ENCODE measurements at places on chromosomes 4 and X.

DNA sequence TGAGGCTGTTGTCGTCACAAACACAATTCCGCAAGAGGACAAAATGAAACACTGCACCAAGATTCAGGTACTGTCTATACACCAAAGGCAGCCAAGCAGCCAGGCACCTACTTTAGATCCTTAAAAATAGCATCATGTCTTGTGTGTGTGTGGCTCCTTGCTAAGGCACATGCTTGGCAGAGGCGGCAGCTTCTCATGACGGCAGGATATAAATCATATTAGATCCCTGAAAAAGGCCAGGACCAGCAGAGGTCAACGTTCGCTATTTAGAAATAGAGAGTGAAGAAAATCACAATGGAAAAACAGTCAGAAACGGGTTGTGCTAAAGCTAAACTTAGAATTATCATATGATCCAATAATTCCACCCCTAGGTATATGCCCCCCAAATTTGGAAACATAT, 29.5 kb downstream of the PRPS2 start:
- no peak for DNase-seq

GRCh38 chr4:681736-682451, 7.1 kb downstream of the SLC49A3 start:
- no peak for DNase-seq

GRCh38 chr4:163251204-163251603, 81.2 kb downstream of the NPY1R start:
- no peak for DNase-seq

- DNase-seq = no peak
Observed at GRCh38 chr4:114085611-114086345, 106.3 kb upstream of the ARSJ start.

DNA sequence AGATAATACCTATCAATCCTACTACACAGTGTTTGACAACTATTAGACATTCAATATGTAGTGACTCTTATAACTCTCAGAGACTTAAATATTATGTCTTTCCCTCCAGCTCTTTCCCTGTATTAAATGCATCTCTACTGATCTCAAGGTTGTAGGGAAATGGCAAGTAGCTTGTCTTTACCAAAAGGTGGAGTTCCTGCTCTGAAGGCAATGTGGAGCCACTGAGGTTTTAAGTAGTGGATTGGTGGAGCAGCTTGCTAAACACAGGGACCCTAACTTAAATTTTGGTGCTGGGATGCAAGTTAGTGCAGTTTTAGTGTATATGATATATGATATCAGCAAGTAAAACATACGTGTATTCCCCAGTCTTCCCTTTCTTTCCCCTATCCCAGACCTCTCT, 13.1 kb downstream of the FNIP2 start:
- no peak for DNase-seq

DNA sequence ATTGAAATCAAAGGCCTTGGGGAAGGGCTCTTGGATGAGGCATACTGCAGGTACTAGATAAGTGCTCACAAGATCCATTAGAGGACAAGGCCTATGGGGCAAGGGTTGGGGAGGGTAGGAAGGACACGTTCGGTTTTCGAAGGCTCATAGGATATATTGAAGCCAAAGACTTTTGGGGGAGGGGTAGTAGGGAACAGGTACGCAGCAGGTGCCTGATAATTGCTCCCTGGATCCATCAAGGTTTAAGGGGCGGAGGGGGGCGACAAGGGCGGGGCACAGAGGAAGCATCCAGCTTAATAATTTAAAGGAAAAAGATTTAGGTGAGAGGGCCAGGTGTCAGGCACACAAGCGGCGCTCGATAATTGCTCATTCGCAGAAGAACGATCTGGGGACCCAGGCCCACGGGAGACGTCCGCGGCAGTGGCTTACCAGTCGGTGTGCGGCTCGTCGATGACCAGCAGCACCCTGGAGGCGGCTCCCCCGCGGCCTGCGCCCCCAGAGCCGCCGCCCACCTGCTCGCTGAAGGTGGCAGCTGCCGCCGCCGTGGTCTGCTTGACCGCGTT, 653 bp downstream of the SYN1 start:
- no peak for DNase-seq

- DNase-seq = no peak
Observed at GRCh38 chr4:1086011-1086410, 27.4 kb downstream of the RNF212 start.

DNA sequence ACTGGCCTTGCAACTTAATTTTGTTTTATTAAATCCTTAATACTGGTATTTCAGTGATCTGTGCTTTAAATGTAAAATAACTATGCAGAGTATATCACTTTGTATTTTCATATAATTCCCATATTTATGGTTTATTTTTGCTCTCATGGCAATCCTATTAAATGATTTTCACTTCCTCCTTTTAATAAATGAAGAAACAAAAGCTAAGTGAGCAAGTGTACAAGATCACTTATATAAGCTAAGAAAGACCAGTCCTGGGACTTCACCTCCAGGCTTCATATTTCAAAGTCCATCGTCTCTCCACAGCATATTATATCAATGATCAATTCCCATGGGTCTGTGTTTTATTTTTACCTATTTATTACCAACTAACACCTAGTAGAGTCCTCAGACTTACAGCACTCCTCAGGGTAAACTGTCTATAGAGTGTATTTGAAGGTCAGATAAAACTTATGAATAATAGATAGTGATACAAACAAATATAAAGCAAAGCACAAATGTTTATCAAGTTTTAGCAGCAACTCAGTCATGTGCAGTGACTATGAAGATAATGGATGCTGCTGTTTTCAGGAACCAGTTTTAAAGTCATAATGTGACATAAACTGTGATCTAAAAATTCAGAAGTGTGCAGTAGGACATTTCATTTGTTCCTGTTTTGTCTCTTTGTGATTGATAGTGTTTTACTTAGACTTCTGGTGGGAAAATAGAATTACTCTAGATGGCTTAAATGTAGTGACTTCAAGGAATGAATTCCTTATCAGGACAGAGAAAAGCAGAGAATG, 56.8 kb downstream of the ARHGAP24 start:
- DNase-seq = no peak

DNA sequence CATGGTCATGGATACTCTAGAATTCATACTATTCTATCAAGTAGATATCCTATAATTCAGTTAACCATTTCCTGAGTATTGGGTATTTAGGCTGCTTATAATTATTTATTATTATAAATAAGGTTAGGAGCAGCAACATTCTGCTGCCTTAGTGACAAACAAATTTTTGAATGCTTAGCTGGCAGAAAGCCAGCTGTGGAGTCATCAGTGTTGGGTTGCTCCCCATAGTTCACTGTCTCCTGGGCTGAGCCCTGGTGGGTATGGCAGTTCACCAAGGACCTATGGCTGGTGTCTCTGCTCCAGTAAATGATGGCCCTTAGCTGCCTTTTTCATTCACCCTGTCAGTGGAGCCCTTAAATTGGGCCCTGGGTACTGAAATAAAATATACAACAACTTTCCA, 61.8 kb downstream of the SMARCA5 start:
- no peak for DNase-seq

DNA sequence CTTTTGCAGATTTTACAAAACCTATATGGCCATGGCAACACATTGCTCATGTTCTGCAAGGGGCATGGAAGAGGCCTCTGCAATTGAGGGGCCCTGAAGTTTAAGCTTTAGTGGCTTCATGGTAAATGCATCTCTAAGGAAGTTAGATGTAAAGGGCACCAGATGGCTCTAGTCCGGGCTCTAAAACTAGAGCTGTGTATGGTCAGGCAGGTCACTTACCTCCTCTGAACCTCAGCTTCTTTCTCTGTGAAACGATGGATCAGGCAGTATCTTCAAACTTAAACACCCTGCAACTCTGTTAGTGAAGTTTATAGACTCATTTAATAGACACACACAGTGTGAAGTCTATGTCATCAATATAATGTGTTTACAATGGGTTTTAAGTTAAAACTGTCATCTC, 10.0 kb downstream of the MAGEB17 start:
- no peak for DNase-seq

DNA sequence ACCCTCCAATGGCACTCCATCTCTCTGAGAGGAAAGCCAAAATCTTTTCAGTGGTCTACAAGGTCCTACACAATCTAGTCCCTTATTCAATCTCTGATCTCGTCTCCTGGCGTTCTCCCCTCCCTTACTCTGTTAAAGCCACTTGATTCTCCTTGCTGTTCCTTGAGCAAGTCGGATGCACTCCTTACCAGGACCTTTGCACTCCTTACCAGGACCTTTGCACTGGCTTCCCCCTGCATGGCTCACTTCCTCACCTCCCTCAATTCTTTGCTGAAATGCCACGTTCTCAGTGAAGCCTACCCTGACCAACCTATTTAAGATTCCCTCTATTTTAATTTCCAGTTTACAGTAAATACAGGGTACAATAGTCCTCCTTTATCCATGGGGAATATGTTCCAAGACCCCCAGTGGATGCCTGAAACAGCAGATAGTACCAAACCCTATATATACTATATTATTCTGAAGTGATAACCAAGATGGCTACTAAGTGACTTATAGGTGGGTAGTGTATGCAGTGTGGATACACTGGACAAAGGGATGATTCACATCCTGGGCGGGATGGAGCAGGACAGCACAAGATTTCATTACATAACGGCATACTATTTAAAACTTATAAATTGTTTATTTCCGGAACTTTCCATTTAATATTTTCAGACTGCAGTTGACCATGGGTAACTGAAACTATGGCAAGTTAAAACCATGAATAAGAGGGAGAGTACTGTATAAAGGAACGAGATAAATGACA, 6.5 kb upstream of the DLG3 start:
- no peak for DNase-seq

- DNase-seq = no peak
Observed at GRCh38 chr4:5615496-5616075, 92.8 kb downstream of the EVC2 start.

- DNase-seq = no peak
Observed at GRCh38 chr4:141416219-141416618, 195.5 kb downstream of the ZNF330 start.

DNA sequence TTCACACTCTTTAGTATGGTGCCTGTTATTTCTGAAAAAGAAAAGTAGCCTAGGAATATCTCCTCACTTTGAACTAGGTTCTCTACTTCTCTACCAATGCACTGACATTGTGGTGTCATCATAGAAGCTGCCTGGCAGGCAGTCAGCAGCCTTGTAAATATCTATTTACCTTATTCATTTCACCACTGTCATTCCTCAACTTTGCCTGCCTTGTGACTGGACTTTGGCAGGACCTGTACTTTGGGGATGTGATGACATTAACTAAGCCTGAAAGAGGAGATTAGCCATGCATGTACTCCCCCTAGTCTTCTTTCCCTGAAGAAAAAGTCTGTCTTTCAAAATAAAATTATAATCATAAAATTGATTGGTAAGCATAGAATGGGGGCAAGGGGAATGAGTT, 207.2 kb downstream of the ARAP2 start:
- DNase-seq = no peak

DNA sequence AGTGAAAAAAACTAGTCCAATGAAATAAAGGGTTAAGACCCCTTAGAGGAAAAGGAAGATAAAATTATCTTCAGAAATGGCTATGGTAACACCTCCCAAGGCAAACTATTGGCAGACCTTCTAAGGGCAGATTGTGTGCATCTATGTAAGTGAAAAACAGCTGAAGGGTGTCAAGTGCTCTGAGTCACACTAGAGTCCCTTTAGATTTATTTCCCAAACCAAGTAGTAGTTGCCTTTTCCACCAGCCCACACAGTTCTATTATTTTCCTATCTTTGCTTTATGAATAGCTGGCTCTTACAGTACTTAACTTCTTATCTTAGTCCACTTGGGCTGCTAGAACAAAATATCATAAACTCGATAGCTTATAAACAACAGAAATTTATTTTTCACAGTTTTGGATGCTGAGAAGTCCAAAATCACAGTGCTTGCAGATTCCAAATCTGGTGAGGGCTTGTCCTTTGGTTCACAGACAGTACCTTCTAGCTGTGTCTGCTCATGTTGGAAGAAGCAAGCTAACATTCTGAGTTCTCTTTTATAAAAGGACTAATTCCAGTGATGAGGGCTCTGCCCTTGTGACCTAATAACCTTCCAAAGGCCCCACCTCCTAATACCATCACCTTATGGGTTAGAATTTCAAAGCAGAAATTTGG, 143.6 kb downstream of the GRID2 start:
- no peak for DNase-seq

DNA sequence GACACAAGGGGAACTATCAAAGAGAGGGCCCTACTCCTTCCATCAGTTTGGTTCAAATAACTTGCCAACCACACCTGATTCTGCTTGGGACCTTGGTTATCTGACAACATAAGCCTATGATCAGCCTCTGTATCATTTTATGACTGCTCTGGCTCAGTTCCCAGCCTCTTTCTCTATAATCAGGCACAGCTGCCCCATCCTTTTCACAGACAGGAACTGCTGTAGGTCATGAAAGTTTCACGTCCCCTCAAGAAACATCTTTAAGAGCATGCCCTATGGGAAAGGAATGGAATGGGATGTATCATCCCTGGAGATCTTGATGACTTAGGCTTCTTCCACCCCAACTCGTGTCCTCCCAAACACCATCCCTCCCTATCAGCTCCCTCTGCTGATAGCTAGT, 243.4 kb downstream of the AR start:
- DNase-seq = no peak

GRCh38 chr4:113006632-113007031, 42.8 kb upstream of the ANK2 start:
- DNase-seq = no peak

DNA sequence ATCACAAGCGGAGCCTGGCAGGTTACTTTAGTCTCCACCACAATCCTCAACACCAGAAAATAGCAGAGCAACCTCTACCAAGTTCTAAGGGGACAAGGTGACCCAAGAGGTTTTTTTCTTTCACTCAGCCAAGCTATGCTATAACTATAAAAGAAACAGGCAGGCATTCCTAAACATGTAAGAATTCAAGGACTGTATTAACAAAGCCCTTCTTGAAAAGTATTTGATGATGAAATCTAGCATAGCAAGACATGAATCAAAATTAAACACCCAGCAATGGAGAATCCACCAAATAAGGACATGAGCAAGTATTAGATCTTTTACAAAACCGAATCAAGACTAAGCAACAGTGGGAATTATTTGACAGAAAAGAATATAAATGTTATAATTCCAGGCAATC, 25.7 kb upstream of the C1QTNF7 start:
- DNase-seq = no peak

- no peak for DNase-seq
Observed at GRCh38 chr4:71487344-71487920, 148.6 kb downstream of the SLC4A4 start.

- DNase-seq = no peak
Observed at GRCh38 chrX:9847071-9847470, 60.8 kb downstream of the SHROOM2 start.

GRCh38 chrX:132467026-132467425, 21.8 kb downstream of the MBNL3 start:
- DNase-seq = no peak

- no peak for DNase-seq
Observed at GRCh38 chr4:25915353-25915705, 1.3 kb downstream of the SMIM20 start.

Measured in activated CD4-positive, CD25-positive, alpha-beta regulatory T cell (primary cell).